GM23338 (cell line): ENCODE measurements at places on chromosomes 1 and 21. TPM values are rescaled to one million over a fixed set of nuclear protein-coding genes. Genes with fewer than 3 reads are reported as not detected.

DNA sequence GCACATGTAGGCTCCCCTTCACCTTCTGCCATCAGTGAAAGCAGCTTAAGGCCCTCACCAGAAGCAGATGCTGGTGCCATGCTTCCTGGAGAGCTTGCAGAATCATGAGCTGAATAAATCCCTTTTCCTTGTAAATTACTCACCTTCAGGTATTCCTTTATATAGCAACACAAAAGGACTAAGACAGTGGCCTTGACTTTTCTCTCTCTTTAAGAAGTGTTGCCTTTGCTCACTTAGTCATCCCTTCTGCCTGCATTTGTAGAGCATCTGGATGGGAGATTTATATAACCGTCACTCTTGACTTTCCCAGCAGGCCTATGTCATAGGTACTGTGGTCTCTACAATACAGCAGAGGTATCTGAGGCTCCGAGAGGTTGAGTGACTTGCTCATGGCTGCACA lies 3.7 kb downstream of the PCSK9 start:
- peaks cover 44% of the 10 kb centered on the region for H3K4me1 ChIP-seq
- H3K27me3 ChIP-seq, result peaks cover 26% of the 10 kb centered on the region
- no peak for DNase-seq
- peak overlapping the region; percentile 91 for H3K4me3 ChIP-seq
- H3K36me3 ChIP-seq, result peaks cover 37% of the 10 kb centered on the region

DNA sequence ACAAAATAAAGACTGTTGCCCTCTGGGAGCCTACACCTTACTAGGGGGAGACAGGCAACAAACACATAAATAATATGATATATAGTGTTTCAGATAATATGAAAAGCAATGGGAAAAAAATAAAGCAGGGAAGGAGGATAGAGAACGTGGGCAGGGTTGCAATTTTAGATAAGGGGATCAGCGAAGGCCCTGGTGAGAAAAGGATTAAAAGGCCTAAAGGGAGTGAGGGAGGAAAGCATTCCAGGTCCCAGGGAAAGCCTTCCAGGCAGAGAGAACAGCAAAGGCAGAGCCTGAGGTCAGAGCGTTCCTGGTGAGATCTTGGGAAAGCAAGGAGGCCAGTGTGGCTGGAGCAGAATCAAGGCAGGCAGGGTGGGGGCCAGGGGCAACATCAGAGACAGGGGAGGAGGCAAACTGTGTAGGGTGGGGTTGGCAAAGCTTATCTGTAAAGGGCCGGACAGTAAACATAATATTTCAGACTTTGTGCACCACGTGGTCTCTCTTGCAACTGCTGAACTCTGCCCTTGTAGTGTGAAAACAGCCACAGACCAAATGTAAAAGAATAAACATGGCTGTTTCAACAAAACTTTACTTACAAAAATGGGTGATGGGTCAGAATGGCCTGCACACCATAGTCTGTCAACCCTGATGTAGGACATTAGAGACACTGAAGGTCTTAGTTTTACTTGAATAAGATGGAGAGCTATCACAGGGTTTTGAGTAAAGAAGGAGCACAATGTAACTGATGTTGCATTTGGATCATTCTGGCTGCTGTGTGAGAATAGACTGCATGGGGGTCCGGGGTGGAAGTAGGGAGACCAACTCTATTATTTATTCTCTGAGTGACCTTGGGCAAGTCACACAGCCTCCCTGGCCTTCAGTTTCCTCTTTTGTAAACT lies 13.3 kb upstream of the CPT2 start:
- H3K4me1 ChIP-seq, result no peaks in the 10 kb centered on the region
- no peak overlapping the region for H3K4me3 ChIP-seq
- no peaks in the 10 kb centered on the region for H3K36me3 ChIP-seq
- no peaks in the 10 kb centered on the region for H3K27me3 ChIP-seq

GRCh38 chr1:116067566-116067890 lies 43.7 kb upstream of the MAB21L3 start:
- no peaks in the 10 kb centered on the region for H3K36me3 ChIP-seq
- no peaks in the 10 kb centered on the region for H3K4me1 ChIP-seq
- DNase-seq, result no peak
- no peak overlapping the region for H3K4me3 ChIP-seq

Gene OR2T33
- polyA plus RNA-seq, result 0.32 TPM in 1 of 2 replicates, not detected in the other

- H3K27me3 ChIP-seq, result no peaks in the 10 kb centered on the region
- H3K27ac ChIP-seq, result no peak overlapping the region
- no peak overlapping the region for H3K4me3 ChIP-seq
These were observed 48.7 kb upstream of the CNTN2 start for GRCh38 chr1:204994086-204994862.
